PC-3 (cell line): ENCODE measurements at places on chromosomes 1 and 21. TPM values are rescaled to one million over a fixed set of nuclear protein-coding genes. Genes with fewer than 3 reads are reported as not detected.

Gene SMIM34
- not detected in 2 replicates for total RNA-seq

Gene SYNJ1
- total RNA-seq: 7.0 and 16.2 TPM in 2 replicates

Gene COL9A2
- total RNA-seq: 4.4 and 7.0 TPM in 2 replicates

Gene ANGEL2
- 27.0 and 36.8 TPM in 2 replicates for total RNA-seq

Gene ST6GALNAC5
- 0.36 and 1.2 TPM in 2 replicates for total RNA-seq

Gene LRRC8C
- total RNA-seq: 3.4 and 4.3 TPM in 2 replicates
